Endothelial cell of umbilical vein (primary cell): ENCODE measurements at places on chromosomes 3 and 15. TPM values are rescaled to one million over a fixed set of nuclear protein-coding genes. Genes with fewer than 3 reads are reported as not detected.
A peak's percentile ranks its signal among the peaks of the same experiment; 100 is the strongest.

GRCh38 chr15:71591057-71591456 is 219.3 kb upstream of the NR2E3 start:
- no peak for DNase-seq
- H3K36me3 ChIP-seq, result no peaks in the 10 kb centered on the region
- no peak overlapping the region for H3K27ac ChIP-seq
- H3K27me3 ChIP-seq, result no peaks in the 10 kb centered on the region
- no peak overlapping the region for H3K4me3 ChIP-seq
- H3K4me1 ChIP-seq, result no peaks in the 10 kb centered on the region

GRCh38 chr15:27479296-27480140 is 508.5 kb downstream of the GABRG3 start:
- DNase-seq, result no peak
- no peaks in the 10 kb centered on the region for H3K36me3 ChIP-seq
- no peak overlapping the region for H3K27ac ChIP-seq
- H3K4me1 ChIP-seq, result no peaks in the 10 kb centered on the region
- H3K27me3 ChIP-seq, result no peaks in the 10 kb centered on the region

Gene MIX23
- polyA plus RNA-seq, result 3.7 and 4.5 TPM in 2 replicates

Gene PDZRN3
- not detected in 2 replicates for polyA plus RNA-seq

Gene GUCA1C
- not detected in 2 replicates for polyA plus RNA-seq

- DNase-seq, result peak; percentile 43
- H3K36me3 ChIP-seq, result no peaks in the 10 kb centered on the region
- H3K27ac ChIP-seq, result peak overlapping the region; percentile 43
- peaks cover 28% of the 10 kb centered on the region for H3K4me1 ChIP-seq
Observed at GRCh38 chr15:74384881-74385643, 17.6 kb upstream of the CYP11A1 start.

DNA sequence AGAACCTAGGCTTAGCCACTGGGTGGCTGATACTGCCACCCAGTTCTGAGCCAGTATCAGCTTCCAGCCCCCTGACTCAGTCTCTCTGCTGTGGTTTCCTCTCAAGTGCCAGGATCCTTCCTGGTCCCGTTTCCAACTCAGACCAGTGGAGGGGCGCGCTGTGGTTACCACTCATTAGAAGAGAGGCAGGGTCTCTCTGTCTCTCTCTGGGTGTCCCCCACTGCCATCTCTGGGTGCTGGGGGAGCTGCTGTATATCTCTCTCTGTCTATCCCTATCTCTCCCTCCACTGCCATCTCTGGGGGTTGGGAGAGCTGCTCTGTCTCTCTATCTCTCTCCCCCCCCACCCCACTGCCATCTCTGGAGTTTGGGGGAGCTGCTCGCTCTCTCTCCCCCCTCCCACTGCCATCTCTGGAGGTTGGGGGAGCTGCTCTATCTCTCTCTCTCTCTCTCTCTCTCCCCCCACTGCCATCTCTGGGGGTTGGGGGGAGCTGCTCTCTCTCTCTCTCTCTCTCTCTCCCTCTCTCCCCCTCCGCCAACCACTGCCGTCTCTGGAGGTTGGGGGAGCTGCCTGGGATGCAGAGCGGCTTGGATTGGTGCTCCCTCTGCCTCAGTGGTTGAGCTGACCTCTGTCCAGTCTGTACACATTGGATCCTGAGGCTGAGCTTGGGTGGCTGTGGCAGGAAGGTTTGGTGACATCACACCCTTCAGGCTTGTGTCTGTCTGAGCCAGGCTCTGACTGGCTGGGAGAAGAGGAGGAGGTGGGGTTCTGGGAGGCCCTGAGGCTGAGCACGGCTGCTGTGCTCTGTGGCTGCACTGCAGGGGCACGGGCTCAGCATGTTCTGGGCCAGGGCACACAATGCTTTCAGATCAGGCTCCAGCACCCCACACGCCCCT is 98.9 kb downstream of the APBA2 start:
- H3K27ac ChIP-seq, result no peak overlapping the region
- H3K36me3 ChIP-seq, result no peaks in the 10 kb centered on the region
- no peaks in the 10 kb centered on the region for H3K4me1 ChIP-seq
- H3K4me3 ChIP-seq, result no peak overlapping the region
- no peaks in the 10 kb centered on the region for H3K27me3 ChIP-seq

GRCh38 chr3:4529876-4530588 is 36.9 kb downstream of the ITPR1 start:
- no peak overlapping the region for H3K4me3 ChIP-seq
- peaks cover 14% of the 10 kb centered on the region for H3K4me1 ChIP-seq
- no peaks in the 10 kb centered on the region for H3K27me3 ChIP-seq
- no peak for DNase-seq
- H3K27ac ChIP-seq, result no peak overlapping the region
- no peaks in the 10 kb centered on the region for H3K36me3 ChIP-seq

Gene ITIH1
- polyA plus RNA-seq, result not detected in 2 replicates

DNA sequence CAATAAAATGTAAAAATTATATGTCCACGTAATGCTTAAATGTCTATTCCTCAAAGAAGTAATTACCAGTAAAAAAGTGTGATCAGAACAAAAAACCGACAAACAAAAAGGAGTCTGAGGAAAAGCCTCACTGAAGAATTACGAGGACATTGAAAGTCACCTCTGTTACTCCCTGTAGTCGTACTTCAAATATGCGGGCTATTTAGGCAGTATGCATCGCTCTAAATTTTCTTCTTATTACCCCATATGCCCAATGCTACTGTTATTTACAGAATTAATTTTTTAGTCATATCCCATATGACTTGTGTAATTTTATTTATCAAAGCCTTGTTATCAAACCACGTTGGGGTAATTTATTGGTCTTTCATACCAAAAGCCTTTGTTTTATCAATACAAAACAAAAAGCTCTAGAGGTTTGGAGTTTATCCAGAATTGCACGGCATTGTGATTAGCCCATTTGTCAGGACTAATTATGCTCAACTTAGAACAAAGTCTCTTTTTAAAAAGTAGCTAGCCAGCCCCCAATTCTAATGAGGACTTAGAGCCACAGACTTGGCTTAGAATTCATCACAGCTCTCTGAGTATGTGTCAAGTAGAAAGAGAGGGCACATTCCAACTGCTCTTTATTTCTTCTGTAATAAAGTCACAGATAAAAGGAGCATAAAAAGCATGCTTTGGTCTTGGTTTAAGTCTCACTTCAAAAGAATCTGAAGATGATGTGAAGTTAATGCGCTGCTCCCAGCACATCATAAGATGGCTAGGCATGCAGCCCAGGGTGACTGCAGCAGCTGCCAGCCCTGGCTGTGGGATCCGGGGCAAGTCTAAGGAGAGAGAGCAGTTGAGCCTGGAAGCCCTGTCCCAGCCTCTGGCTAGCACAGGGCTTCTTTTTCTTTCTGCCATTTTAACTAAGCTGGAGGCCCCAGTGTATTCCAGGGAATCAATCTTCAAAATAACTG is 521.0 kb downstream of the GABRG3 start:
- H3K4me1 ChIP-seq, result no peaks in the 10 kb centered on the region
- no peaks in the 10 kb centered on the region for H3K36me3 ChIP-seq
- no peaks in the 10 kb centered on the region for H3K27me3 ChIP-seq
- H3K4me3 ChIP-seq, result no peak overlapping the region
- DNase-seq, result no peak

GRCh38 chr15:48596415-48596814 is 49.1 kb downstream of the FBN1 start:
- H3K4me1 ChIP-seq, result no peaks in the 10 kb centered on the region
- H3K27ac ChIP-seq, result no peak overlapping the region
- H3K4me3 ChIP-seq, result no peak overlapping the region
- DNase-seq, result no peak

GRCh38 chr3:115146418-115147328 is at the start of gene ZBTB20:
Gene ZBTB20, minus strand, starts transcription at chr3:115147288.
- no peaks in the 10 kb centered on the region for H3K36me3 ChIP-seq
- no peaks in the 10 kb centered on the region for H3K27me3 ChIP-seq
- peak within 1 kb of the TSS; percentile 97 for H3K27ac ChIP-seq
- H3K4me3 ChIP-seq, result peak within 1 kb of the TSS; percentile 81
- peaks cover 6% of the 10 kb centered on the region for H3K4me1 ChIP-seq

- no peak overlapping the region for H3K27ac ChIP-seq
- no peak overlapping the region for H3K4me3 ChIP-seq
- DNase-seq, result no peak
- H3K4me1 ChIP-seq, result peaks cover 42% of the 10 kb centered on the region
- no peaks in the 10 kb centered on the region for H3K36me3 ChIP-seq
- H3K27me3 ChIP-seq, result no peaks in the 10 kb centered on the region
Observed at GRCh38 chr3:101943029-101943428, 93.7 kb downstream of the NFKBIZ start.

GRCh38 chr3:120276767-120277166 is 8.3 kb downstream of the GPR156 start:
- H3K36me3 ChIP-seq, result no peaks in the 10 kb centered on the region
- no peak overlapping the region for H3K27ac ChIP-seq
- no peak overlapping the region for H3K4me3 ChIP-seq
- H3K4me1 ChIP-seq, result no peaks in the 10 kb centered on the region

Gene ADPRH
- polyA plus RNA-seq, result 3.3 and 3.5 TPM in 2 replicates

DNA sequence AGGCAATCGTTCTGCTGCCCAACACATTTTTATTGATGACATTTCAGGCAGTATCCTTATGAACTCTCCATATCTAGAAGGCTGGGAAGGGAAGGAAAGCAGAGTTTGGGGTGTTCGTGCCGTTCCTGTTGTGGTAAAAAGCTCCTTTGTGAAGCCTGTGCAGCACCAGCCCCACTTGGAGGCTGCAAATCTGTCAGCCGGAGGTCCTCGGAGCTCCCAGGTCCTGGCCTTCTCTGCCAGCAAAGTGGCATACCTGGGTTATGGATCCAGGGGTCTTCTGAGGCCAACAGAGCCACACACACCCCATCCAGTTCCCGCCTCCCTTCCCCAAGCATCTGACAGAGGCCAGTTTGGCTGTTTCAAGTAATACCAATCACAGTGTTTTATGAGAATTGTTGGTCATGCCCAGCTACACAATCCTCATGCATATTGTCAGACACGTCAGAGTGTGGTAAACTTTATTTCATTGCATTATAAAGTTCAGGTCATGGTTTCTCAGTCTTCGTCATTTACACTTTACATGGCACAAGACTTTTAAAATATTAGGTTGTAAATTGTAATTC is 15.9 kb upstream of the USP3 start:
- H3K27ac ChIP-seq, result no peak overlapping the region
- no peak for DNase-seq
- no peaks in the 10 kb centered on the region for H3K36me3 ChIP-seq
- peaks cover 13% of the 10 kb centered on the region for H3K4me1 ChIP-seq
- no peaks in the 10 kb centered on the region for H3K27me3 ChIP-seq

- DNase-seq, result no peak
- peaks cover 26% of the 10 kb centered on the region for H3K4me1 ChIP-seq
- no peak overlapping the region for H3K4me3 ChIP-seq
- peaks cover 16% of the 10 kb centered on the region for H3K36me3 ChIP-seq
Observed at GRCh38 chr3:14821151-14821550, 2.4 kb downstream of the FGD5 start.

- no peaks in the 10 kb centered on the region for H3K4me1 ChIP-seq
- no peaks in the 10 kb centered on the region for H3K36me3 ChIP-seq
- no peak overlapping the region for H3K4me3 ChIP-seq
Observed at GRCh38 chr3:187237741-187238140, 40.5 kb downstream of the RTP1 start.

Gene CCDC80
- polyA plus RNA-seq, result 18.5 and 28.4 TPM in 2 replicates

DNA sequence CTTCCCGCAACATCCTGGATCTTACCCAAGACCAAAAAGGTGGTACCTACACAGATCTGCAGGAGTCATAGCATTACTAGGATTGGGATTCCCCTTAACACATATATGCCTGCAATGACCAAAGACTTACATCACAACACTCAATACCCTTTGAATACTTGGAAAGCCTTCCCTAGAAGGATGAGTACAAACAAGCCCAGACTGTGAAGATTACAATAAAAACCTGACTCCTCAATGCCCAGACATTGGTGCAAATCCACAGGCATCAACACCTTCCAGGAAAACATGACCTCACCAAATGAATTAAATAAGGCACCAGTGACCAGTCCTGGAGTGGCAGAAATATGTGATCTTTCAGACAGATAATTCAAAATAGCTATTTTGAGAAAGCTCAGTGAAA is 326.8 kb downstream of the TBL1XR1 start:
- no peak for DNase-seq
- no peaks in the 10 kb centered on the region for H3K36me3 ChIP-seq
- H3K27ac ChIP-seq, result no peak overlapping the region

Gene PXYLP1
- polyA plus RNA-seq, result 0.84 and 1.5 TPM in 2 replicates

- H3K36me3 ChIP-seq, result no peaks in the 10 kb centered on the region
- H3K27ac ChIP-seq, result no peak overlapping the region
- no peaks in the 10 kb centered on the region for H3K4me1 ChIP-seq
- H3K27me3 ChIP-seq, result no peaks in the 10 kb centered on the region
- no peak for DNase-seq
Observed at GRCh38 chr3:110946810-110947209, 124.8 kb upstream of the NECTIN3 start.

DNA sequence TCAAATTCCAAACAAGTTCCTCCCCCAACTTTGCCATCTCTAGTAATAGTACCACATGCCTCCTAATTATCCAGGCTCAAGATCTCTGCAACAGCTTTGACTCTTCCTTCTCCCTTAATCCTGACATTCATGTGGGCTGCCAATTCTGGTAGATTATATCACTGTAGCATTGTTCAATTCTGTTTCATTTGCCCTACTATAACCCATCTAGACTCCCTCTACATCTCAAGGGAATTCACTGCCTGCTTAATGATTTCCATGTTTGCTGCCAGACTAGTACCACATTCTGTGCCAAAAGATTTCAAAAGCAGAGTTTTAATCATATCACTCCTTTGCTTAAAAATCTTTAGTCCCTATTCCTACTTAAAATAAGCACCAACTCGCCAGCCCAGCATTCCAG is 34.6 kb upstream of the PPIB start:
- H3K27me3 ChIP-seq, result no peaks in the 10 kb centered on the region
- no peak for DNase-seq
